ENCODE measurements at places on chromosomes 4 and X.

- no peak for DNase-seq
Measured at GRCh38 chr4:172048666-172049065, 235.5 kb downstream of the GALNTL6 start.

DNA sequence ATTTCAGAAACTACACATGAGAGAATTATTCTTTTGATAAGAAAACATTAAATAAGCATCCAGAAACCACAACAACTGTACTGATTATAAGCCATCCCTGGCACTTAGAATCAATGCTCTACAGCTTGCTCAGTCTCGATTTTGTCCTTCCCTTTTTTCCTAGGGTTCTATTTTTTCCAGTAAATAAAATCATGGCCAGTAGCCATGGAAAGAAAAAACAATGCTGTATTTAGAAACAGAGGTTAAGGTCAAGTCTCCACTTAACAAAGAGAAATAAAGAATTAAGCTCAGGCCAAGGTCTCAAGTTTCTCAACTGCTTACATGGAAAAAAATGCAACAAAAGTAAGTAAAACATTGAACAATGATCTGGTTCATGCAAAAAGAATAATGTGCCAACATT, 38.7 kb upstream of the GRID2 start:
- no peak for DNase-seq

DNA sequence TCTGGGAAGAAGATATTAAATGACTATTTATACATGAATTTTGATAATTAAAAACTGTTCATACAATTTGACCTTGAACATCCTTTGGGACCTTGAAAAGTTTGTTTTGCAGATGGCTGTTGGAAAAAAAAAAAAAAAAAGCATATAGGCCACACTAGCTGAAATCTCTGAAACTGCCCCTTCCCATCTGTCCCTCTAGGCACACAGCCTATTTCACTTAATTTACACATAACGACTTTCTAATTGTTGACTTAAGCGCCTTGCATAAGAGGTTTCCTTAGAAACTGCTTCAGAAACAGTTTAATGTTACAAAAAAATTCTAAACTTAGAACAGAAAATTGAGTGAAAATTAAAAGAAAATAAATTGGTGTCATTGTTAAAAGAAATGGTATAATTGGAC, 131.0 kb downstream of the COX18 start:
- no peak for DNase-seq

DNA sequence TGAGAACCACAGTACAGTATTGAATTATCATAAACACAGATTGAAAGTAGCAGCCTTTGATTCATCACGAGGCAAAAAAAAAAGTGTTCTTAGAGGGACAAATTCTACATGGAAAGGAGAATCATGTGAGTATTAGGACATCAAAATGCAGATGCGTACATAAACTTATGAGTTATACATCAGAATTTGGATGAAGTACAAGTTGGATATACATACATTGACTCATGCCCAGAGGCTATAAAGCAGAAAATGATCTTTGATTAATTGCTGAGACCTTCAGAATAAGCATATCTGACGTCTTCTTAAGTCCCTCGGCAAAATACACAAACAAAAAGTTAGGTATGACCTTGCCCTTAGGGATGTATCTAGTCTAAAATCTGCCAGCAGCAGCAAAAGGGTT, 206.4 kb downstream of the LDB2 start:
- DNase-seq = peak; percentile 40

DNA sequence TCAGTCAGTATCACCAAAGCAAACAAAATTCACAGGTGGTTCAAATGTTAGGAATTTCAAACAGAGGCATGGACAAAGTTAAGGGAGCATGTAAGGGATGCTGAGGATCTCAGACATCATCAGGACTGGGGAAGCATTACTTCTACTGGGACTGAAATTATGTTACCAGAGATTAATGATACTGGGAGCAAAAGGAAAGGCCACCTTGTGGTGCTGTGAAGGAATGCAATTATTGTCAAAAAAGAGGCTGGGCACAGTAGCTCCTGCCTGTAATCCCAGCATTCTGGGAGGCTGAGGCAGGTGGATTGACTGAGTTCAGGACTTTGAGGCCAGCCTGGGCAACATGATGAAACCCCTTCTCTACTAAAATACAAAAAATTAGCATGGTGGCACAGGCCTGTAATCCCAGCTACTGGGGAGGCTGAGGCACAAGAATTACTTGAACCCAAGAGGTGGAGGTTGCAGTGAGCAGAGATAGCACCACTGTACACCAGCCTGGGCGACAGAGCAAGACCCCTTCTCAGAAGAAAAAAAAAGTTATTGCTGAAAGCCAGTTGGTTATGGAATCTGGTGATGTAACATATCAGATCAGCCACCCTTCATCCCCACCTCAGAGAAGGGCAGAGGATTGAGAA, 954.3 kb downstream of the PCDH7 start:
- DNase-seq = peak; percentile 14

- no peak for DNase-seq
Measured at GRCh38 chrX:24228596-24228995, 79.1 kb downstream of the ZFX start.

GRCh38 chr4:154686838-154687237, 57.0 kb upstream of the LRAT start:
- DNase-seq = no peak

DNA sequence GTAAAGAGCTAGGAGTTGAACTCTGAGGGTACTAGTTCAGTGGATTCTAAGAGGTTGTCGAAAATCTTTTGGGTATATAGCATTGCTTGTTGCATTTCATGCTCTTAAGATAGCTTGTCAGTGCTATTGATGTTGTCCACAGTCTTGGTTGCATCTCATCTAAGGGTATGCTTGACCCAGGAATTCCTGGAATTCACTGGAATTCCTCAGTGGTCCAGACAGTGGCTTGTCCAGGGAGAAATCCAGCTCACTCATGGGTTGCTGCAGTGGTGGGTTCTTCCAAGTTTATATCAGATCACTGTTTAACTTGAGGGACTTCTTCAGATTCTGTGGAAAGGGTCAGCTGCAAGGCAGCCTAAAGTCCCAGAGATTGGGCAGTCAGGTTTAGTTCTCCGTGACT, 29.8 kb upstream of the SMARCAD1 start:
- no peak for DNase-seq

DNA sequence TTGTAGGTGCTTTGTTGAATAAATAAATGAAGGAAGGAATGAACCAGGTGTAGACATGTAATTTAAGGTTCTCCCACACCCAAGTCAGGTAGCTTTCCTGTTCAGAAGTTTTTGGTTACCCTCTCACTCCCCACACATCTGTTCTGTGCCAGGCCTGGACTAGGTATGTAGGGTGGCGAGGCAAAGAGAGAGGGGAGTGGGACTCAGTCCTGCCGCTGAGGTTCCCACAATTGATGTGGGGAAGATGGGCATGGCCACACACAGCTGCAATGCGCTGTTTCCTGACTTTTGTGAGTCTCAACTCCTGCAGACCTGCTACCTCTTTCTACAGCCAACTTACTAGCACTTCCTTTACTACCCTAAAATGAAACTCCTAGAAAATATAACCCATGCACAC, 88.9 kb downstream of the RTL5 start:
- DNase-seq = no peak
